ENCODE measurements at places on chromosomes 13 and 19.
A peak's percentile ranks its signal among the peaks of the same experiment; 100 is the strongest.

GRCh38 chr13:28610996-28611395 lies 47.9 kb upstream of the POMP start:
- DNase-seq, result no peak

- DNase-seq, result no peak
Measured at GRCh38 chr13:96652506-96652905, 341.8 kb downstream of the OXGR1 start.

DNA sequence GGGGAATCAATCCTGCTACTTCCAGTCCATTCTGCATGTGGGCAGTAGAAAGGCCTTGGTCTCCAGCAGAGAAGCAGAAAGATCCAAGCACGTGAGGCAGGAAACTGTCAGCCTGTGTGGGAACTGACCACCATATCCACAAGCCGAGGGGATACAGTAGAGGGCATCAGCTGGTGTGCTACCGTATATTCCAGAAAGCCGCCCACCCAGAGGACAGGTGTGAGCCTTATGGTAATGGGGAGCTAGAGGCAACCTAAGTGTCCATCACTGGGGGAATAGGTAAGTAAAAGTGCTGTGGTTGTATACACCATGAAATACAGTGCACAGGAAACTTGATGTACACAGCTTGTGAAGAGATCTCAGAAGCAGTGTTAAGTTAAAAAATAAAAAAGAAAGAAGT lies 2.8 kb upstream of the IFNL1 start:
- DNase-seq, result no peak

DNA sequence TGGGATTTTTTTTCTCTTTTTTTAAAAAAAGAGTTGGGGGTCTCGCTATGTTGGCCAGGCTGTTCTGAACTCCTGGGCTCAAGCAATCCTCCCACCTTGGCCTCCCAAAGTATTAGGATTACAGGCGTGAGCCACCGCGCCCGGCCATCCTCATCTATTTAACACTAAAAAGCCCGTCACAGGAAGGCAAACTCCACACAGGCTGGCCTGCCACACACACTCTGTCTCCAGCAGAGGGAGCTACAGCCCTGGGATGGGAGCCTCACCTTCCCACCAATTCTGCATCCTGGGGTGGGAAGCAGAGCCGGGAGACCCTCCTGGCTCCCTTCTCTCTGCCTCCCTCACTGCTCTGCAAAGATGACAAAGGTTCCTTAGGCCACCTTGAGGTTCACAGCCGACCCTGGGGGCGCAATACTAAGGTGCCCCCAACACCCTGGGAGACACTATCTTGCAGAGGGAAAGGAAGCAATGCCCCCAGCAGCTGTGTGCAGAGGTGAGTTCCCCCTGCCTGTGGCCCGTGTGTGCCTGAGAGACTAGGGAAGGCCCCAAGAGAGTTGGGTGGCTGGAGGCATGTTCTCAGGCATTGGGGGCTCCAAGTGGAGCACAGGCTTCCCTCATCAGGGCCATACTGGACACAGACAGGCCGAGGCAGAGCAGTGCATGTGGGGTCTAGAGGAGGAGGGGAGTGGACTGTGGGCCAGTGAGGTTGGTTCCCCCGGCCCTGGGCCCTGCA lies 27.4 kb upstream of the TIMM44 start:
- DNase-seq, result peak; percentile 49

GRCh38 chr13:33640832-33641231 lies 177.1 kb upstream of the RFC3 start:
- peak; percentile 71 for DNase-seq

DNA sequence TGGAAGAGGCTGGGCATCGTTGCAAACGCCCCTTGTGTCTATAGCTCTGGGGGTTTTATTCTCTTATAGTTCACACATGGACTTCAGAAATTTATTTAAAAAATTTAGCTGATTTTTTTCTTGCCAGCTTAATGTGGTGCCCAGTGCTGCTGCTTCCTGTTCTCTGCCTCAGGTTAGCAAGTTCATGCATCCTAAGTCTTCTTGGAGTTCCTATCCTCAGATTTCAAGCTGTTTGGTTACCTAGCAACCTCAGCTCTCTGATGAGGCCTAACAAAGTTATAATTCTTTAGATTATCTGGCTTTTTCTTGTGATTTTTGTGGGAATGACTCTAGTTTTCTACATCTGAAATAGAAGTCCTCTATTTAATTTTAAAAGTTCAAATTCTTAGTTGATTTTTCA lies 250.9 kb downstream of the MAB21L1 start:
- no peak for DNase-seq

GRCh38 chr19:14507704-14508542 lies 10.3 kb downstream of the DNAJB1 start:
- peak; percentile 81 for DNase-seq

DNA sequence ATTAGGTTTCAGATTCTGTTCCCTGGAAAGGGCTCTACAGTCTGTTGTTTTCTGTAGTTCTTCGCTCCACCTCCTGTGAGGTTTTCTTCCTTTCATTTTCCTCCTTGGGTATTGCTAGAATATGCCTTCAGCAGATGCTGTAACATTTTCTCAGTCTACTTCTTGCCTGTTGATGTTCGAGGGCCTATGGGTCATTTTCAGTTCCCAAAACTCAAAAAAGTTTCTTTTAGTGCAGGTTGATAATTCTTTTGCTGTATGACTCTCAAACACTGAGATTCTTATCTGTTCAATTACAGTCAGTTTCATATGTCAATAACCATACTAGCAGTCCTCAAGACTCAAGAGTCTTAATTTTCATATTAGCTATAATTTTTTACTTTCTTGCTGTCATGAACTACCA lies 268.3 kb downstream of the RFC3 start:
- no peak for DNase-seq

GRCh38 chr19:18097993-18098890 lies 664 bp downstream of the MAST3 start:
- no peak for DNase-seq

- DNase-seq, result no peak
Measured at GRCh38 chr13:81139987-81140386, 799.1 kb upstream of the SPRY2 start.

- DNase-seq, result no peak
Measured at GRCh38 chr19:40752257-40752781, 1.3 kb downstream of the SNRPA start.

DNA sequence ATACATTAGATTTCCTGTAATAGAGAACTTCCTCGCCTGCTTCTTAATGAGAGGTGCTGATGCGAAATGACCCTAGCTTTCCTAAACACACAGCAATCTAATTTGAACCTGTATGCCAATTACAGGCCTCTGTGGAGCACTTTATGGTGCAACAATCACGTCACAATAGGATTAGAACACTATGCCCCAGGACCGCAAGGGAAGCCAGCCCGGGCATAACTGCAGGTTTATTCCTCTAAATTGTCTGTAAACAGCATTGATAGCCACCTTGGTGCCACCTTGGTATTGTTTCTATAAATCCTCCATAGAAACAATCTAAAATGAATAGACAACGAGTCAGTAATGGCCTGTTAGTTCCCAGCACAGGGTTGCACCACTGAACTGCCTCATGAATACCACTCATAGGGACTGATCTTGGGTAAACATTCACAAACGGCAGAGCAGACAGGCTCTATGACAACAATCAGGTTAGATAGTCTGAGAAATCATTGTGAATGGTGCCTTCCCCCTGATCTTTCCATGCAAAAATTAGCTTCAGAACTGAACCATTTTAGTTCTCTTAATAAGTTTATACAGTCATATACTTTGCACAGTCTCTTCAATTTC lies 182.5 kb upstream of the OBI1 start:
- DNase-seq, result no peak

DNA sequence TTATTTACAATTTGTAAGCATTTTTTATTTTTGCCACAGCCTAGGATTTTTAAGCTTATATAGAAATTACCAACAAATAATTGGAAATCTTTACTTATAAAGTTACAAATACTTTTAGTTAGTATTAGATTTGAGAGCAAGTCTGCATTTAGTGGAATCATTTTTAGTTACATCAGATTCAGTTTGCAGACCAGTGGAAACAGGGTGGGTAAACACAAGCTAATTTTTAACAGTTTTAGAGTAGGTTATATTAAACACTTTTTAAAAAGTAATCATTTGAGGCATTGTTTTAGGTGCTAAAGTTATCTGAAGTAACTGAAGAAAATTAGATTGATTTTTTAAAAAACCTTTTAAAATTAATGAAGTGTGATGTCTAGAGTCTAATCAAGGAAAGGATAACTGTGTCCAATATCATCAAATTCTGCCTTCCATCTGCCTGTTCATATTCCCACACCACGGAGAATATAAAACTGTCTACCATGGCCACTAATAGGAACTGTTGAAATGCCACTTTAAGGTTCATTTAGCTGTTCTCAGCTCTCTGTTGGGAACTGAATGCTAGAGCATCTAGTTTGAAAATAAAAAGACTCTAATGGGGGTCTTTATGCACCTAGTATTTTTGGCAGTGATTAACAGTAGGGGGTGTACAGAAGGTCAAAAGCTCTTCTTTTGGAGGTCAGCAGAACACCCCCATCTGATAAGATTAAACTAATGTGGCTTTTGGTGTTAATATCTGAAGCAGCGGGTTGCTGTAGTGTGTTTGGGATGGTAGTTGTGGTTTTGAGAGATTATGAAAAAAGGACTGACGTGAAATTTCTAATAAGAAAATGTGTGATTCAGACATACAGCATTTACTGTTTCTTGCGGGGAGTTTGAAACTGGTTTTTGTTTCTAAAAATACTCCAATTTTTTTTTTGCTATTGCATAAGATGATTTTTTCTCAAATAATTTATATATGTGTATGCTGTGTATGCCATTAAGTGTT lies 66.5 kb downstream of the NDFIP2 start:
- no peak for DNase-seq

GRCh38 chr13:80161219-80161618 lies 179.7 kb downstream of the SPRY2 start:
- no peak for DNase-seq

GRCh38 chr13:25923217-25924085 lies 128.4 kb downstream of the SHISA2 start:
- DNase-seq, result no peak

- DNase-seq, result no peak
Measured at GRCh38 chr13:23322353-23323336, 110.9 kb downstream of the SACS start.

DNA sequence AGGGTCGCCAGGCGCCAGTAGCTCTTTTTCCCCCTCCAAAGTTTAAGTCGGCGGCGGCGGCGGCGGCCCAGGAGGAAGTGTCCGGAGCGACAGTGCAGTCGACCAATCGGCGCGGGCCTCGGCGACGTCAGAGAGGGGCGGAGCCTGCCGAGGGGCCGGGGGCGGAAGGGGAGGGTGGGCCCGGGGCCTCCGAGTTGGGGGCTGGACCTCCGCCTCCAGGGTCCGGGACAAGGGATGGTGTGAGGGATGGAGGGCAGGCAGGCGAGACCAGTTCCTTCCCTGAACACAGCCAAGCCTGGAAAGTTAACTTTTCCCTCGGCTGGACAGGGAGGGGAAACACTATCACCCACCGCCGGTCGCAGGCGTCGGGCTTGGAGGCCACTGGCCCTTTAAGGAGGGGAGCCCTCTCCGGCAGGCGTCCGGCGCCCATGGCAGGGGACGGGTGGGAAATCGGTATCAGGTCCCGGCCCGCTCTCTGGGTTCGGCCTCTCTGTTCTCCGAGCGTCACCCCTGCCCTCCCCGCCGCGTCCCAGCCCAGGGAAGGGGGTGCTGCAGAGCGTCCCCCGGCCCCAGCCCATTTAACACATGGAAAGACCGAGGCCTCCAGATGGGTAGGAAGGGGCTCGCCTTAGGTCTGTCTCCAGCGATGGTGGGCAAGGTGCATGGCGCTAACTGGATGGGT lies at the start of gene PRKD2:
PRKD2 (minus strand) TSS at position 81 of the 682 bp plus-strand sequence. CDS start 744 bp downstream, outside the sequence.
- DNase-seq, result peak; percentile 82

DNA sequence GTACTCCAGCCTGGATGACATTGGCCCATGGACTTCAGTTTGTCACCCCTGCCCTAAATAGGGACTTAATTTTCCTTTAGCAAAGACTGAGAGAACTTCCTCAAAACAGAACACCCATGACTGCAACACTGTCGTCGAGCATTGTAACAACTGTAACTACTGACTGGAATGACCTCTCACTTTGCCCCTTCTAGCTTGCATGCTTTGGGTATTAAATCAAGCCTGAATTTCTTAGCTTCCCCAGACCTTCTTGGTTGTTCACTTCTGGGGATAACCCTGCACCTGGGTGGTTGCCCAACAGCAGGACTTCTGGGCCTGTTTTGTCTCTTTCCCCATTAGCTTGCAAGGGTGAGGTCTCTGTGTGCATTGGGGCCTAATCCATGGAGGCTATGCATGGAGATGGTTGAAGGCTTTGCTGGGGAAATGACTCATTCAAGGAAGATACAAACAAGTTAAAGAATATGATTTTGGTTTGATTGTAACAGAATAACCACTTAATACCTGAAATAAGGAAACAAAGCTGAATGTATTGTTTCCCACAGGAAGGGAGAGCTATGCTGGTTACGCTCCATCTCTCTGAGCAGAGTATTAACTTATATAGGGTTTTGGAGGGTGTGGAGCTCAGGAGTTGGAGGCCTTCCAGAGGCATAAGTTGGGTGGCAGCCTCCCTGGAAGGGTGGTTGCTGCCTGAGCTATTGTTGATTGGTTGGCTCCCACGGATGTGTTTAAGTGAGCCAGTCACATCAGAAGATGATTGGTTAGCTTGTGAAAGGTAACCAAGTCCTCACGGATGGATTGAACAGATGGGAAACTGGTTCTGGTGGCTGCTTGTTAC lies 34.7 kb upstream of the UBAC2 start:
- DNase-seq, result no peak

DNA sequence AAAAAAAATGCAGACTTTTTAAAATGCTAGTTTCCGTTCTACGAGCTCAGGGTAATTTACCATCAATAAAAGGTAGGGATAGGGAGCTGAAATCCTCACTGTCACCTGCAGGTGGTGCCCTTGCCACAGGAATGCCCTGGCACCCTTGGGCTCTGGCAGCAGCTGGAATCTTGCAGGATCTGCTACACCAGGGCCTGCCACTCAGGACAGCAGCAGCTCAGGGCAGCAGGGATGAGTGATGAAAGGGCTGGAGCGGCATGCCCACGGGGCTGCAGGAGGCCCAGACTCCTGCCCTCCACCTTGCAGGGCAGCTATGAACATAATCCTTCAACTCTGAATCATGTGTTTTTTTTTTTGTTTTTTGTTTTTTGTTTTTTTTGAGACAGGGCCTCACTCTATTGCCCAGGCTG lies 54.0 kb downstream of the GNG7 start:
- peak; percentile 85 for DNase-seq

DNA sequence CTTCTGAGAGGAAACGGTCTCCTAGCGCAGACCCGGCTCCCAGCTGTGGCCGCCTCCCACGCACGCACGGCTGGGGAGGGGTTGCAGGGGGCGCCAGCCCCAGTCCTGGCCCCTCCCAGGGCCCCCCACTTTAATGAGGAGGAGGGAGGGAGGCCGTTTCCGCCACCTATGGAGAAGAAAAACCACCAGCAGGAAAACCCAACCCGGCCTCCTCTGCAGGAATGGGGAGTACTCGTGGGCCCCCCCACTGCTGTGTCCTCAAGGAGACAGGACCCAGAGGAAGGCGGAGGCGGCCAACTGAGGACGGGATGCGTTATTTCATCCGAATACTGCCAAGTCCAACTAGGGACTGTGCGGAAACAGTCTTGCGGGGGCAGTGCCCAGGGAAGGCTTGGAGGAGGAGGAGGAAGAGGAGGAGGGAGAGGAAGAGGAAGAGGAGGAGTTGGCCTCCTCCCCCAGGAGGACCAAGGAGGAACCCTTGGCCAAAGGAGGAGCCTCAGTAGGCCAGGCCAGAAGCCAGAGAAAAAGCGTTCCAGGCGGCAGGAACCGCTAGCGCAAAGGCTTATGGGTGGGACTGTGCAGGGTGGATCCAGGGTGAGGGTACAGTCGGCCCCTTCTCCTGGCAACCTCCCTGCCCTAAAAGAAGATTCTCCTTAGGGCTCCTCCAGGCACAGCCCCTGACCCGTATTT lies 3.9 kb upstream of the SSBP4 start:
- DNase-seq, result peak; percentile 80

GRCh38 chr13:34577051-34577450 lies 365.0 kb upstream of the NBEA start:
- peak; percentile 37 for DNase-seq

- no peak for DNase-seq
Measured at GRCh38 chr19:8044018-8044417, 8.5 kb upstream of the CCL25 start.
